Occipital lobe (tissue), 3 donors: ENCODE measurements at places on chromosomes 7 and 10. TPM values are rescaled to one million over a fixed set of nuclear protein-coding genes. Genes with fewer than 3 reads are reported as not detected.

DNA sequence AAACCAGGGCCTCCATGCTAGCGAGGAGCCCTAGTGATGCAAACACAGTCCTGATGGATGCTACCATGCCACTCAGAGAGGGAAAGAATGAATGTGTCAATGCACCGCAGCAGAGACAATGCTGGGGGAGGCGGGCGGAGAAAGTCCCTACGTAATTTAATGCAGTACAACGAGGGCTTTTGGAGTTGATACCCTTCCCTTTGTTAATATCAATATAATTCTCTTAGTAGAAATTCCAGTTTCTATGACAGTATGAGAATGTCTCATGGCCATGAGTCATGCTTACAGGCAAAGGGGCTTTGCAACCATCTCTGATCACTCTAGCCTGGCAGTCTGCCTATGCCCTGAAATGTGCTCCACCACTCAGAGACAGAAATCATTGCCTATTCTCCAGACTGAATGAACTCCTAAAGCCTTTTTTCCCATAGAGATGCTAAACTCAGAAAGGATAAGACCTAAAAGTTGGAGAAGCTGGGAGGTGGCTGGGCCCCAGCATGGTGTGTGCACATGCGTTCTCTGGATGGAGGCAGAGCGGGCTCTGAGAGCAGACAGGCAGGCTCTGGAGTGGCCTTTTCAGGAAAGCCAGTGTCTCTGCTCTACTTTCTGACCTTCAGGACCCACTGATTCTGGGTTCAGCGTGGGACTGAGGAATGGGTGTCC lies 20.3 kb upstream of the GIMAP2 start:
- DNase-seq = no peak

DNA sequence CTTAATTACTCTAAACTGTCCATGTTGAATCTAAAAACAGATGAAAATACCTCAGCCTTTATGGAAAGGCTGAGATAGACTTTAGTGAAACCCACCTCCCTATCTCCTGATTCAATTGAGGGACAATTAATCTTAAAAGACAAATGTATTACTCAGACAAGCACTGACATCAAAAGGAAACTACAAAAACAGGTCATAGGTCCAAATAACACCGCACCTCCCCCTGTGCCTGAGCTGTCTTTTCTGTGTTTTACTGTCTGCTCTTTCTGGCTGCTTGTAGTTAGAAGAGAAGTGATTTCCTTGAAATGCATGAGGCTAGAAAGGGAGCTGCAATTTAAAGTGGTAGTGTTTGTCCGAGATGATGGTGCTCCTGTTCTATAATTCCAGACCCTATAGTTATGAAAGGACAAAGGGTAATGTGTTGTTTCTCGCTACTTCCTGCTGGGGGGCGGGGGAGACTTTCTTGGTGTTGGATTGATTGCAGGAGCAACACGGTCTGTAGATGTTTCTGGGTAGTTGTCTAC lies 16.0 kb downstream of the AKR1C8 start:
- no peak for DNase-seq

DNA sequence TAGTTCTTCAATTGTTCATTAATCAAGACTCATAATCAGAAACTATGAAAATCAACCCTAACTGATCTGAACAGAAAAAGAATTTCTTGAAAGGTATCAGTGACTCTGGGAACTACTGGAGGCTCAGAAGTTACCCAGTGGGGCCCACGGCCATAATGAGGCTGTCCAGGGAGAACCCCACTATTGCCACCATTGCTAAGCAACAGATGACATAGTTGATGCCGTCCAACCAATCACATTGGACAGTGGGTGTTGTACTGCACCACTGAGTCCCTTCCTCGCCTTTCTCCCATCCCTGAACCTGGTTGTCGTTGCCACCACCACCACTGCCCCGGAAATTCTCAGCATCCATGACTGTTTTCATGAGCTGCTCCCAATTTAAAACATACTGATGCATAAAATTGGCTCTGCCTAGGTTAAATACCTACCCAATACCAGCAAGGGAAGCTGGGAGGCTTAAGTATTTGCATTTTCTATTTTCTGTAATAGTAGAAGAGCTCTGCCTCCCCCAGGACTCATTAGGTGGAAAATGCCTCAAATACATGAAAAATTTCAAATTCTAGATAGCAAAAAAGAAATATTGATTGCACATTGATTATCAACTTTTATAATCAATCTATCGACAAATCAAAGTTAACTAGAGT lies 26.7 kb upstream of the USP6NL start:
- no peak for DNase-seq

The TMEM229A gene
- total RNA-seq = 1.7 TPM

DNA sequence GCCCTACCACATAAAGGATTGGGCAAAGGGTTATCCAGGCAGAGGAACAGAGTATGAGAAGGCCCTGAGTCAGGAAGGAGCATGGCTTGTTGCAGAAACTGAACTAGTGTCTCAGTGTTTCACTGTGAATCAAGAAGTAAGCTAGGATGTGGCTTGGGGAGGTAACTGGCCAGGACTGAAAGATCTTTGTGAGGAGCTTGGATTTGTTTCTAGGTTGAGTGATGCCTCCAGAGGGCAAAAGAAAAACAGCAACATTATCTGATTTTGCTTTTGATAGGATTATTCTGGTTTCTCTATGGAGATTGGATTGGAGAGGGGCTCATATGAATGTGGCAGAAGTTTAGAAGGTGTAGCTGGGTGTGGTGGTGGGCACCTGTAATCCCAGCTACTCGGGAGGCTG lies 137.9 kb upstream of the HDAC9 start:
- DNase-seq = no peak

The NKX1-2 gene
- 0.47 TPM for total RNA-seq

The ERVW-1 gene
- not detected for total RNA-seq

DNA sequence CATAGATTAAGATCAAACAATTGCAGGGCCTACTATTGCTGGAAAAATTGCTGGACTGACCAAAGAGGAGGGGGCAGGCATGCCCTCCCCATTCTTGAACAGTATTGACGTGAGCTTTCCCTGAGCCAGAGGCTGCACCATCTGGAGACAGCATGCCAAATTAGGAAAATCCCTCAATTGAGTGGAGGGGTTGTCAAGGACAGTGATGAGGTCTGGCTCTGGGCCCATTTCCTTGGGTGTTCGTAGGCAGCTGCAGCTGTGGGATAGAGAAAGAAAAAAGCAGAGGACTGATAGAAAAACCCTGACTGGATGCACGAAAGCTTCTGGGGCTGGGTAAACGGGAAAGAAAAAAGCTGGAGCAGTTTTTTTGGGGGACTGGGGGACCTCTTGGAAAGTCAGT lies 22.8 kb upstream of the ORC5 start:
- DNase-seq = no peak

- DNase-seq = no peak
Observed at GRCh38 chr10:125431149-125431548, 251.8 kb downstream of the TEX36 start.

The CYP26C1 gene
- total RNA-seq = 0.16 TPM
